A549 treated with dexamethasone at 1 μM for 4 hours (cell line): ENCODE measurements at places on chromosomes 2 and 18. TPM values are rescaled to one million over a fixed set of nuclear protein-coding genes. Genes with fewer than 3 reads are reported as not detected.

The RTP5 gene
- total RNA-seq: not detected in 5 replicates

The PDE1A gene
- 0.17 to 0.33 TPM (median 0.26 TPM) in 5 replicates for total RNA-seq

The SLC9A2 gene
- 2.4 to 3.8 TPM (median 3.6 TPM) in 5 replicates for total RNA-seq

The POTEE gene
- total RNA-seq: 0.03 to 0.09 TPM (median 0.07 TPM) in 5 replicates

The UGT1A10 gene
- total RNA-seq: 0.05 TPM in 1 of 5 replicates, not detected in the others

The GPR55 gene
- total RNA-seq: 0.02 TPM in 1 of 5 replicates, not detected in the others

The TUBA3E gene
- 4.4 to 6.3 TPM (median 5.5 TPM) in 5 replicates for total RNA-seq

The SAG gene
- total RNA-seq: 0.24 TPM in 1 of 5 replicates, not detected in the others

The LIPG gene
- 0.17 to 0.36 TPM (median 0.25 TPM) in 5 replicates for total RNA-seq

The TWIST2 gene
- 8.1 to 12.9 TPM (median 12.3 TPM) in 5 replicates for total RNA-seq

The MERTK gene
- total RNA-seq: 3.1 to 3.7 TPM (median 3.3 TPM) in 5 replicates

The EVA1A gene
- 7.0 to 10.9 TPM (median 8.7 TPM) in 5 replicates for total RNA-seq

The CWC22 gene
- 11.6 to 14.4 TPM (median 12.9 TPM) in 5 replicates for total RNA-seq
